ENCODE measurements at places on chromosomes 12 and 14. TPM values are rescaled to one million over a fixed set of nuclear protein-coding genes. Genes with fewer than 3 reads are reported as not detected.
A peak's percentile ranks its signal among the peaks of the same experiment; 100 is the strongest.

- peaks cover 14% of the 10 kb centered on the region for H3K4me1 ChIP-seq
- no peaks in the 10 kb centered on the region for H3K27me3 ChIP-seq
- DNase-seq, result no peak
- H3K36me3 ChIP-seq, result no peaks in the 10 kb centered on the region
- H3K27ac ChIP-seq, result peak overlapping the region; percentile 67
Measured at GRCh38 chr12:91140026-91140931, 29.0 kb upstream of the LUM start.

DNA sequence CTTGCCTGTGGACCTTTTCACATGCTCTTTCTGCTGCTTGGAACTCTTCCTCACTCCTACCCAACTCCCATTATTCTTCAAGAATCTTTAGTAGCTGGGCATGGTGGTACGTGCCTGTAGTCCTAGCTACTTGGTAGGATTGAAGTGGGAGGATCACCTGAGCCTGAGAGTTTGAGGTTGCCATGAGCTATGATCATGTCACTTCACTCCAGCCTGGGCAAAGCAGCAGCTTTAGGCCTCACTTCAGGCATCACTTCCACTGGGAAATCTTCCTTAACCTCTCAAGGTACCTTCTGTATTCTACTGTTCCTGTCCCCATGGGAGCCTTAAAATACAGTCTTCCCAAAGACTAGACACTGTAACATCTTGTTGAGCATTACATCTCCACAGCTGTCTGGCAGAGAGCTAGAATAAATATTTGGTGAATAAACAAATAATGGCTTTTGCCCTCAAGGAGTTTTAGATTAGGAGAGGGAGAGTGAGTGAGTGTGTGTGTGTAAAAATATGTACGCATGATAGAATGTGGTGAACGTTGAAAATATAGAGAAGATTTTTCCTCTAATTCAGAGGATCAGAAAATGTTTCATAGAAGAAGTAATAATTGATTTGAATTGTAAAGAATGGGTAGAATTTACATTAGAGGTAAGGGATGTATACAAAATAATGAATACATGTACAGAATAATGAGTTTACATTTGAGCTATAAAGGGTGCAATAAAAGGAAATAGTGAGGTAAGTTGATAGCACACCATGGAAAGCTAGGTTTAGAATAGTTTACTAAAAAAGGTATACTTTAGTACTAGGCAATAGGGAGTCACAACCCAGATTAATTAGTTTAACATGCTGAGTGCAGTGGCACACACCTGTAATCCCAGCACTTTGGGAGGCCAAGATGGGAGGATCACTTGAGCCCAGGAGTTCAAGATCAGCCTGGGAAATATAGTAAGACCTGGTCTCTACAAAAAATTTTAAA, 29.2 kb upstream of the BMAL2 start:
- peak overlapping the region; percentile 23 for H3K27ac ChIP-seq
- peaks cover 48% of the 10 kb centered on the region for H3K36me3 ChIP-seq
- no peak for DNase-seq
- H3K4me1 ChIP-seq, result peaks cover 36% of the 10 kb centered on the region

- peak overlapping the region; percentile 94 for H3K27ac ChIP-seq
- H3K4me3 ChIP-seq, result no peak overlapping the region
- H3K27me3 ChIP-seq, result peaks cover 90% of the 10 kb centered on the region
- peaks cover 20% of the 10 kb centered on the region for H3K36me3 ChIP-seq
- no peak for DNase-seq
Measured at GRCh38 chr12:114399664-114400211, 6.2 kb downstream of the TBX5 start.

Gene FAM90A1
- total RNA-seq, result 0.30 TPM

Gene INHBE
- total RNA-seq, result not detected

GRCh38 chr14:72613231-72613974, 280.5 kb downstream of the DPF3 start:
- no peaks in the 10 kb centered on the region for H3K27me3 ChIP-seq
- peaks cover 79% of the 10 kb centered on the region for H3K4me1 ChIP-seq
- DNase-seq, result peak; percentile 88
- peak overlapping the region; percentile 93 for H3K27ac ChIP-seq
- no peaks in the 10 kb centered on the region for H3K36me3 ChIP-seq

GRCh38 chr14:104320611-104321086, 182.3 kb downstream of the KIF26A start:
- no peaks in the 10 kb centered on the region for H3K36me3 ChIP-seq
- no peak for DNase-seq
- no peak overlapping the region for H3K27ac ChIP-seq
- H3K4me3 ChIP-seq, result peak overlapping the region; percentile 11
- H3K4me1 ChIP-seq, result peaks cover 23% of the 10 kb centered on the region

Gene DNAJC22
- total RNA-seq, result 0.08 TPM

DNA sequence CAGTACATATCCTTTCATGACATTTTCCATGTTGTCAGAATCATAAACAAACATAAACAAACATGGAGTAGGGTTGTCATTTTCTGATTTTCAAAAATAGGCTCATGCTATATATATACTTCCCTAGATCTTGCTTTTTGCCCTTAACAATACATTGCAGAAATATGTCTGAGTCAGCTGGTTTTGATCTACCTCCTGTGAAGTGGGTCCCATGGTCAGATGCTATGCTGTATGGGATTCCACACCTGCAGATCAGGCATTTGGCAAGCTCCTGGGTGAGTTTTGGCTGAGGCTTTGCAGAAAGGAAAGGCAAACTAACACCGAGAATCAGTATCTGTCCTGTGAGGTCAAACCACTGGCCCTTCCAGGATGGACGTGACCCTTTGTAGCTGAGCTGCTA, 183.0 kb upstream of the ARID2 start:
- H3K27me3 ChIP-seq, result no peaks in the 10 kb centered on the region
- H3K4me1 ChIP-seq, result no peaks in the 10 kb centered on the region
- no peak overlapping the region for H3K27ac ChIP-seq
- H3K36me3 ChIP-seq, result no peaks in the 10 kb centered on the region
- DNase-seq, result no peak
- no peak overlapping the region for H3K4me3 ChIP-seq

DNA sequence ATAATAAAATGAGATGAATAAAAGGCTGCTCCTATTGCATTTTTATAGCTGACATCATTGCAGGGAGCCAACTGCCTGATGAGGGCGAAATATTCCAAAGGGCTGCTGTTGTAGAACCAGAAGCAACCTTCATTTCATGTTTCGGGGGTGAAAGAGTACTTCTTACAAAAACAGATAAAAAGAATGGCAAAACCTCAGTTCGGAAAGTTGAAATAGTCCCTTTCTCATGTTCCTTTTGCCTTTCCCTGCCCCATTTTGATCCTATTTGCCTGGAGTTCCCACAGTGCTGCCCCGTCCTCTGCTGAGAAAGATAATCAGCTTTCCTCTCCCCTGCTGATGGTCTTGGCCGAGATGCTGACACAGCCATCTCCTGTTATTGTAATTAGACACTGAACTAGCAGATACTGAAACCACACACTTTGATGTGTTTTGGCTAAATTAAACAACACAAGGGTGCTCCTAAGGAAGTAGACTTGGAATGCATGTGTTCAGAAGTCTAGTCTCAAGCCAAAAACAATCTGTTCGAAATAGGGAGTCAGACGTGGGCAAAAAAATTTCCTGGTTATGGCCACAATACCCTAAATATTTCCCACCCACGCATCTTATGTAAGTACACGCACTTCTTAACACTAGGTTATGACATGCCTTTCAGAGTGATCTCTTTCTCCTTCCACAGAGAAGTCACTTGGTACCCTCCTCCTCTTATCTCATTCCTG, 117.2 kb downstream of the PPM1H start:
- peak overlapping the region; percentile 54 for H3K4me3 ChIP-seq
- H3K27ac ChIP-seq, result peak overlapping the region; percentile 88
- no peaks in the 10 kb centered on the region for H3K36me3 ChIP-seq
- no peak for DNase-seq

All from left ventricle myocardium inferior (tissue), 1 donor.